Hippocampal formation (tissue), 2 donors: ENCODE measurements at places on chromosomes 4 and X.

- peak; percentile 19 for DNase-seq
These were observed 143.5 kb upstream of the GALNT7 start for GRCh38 chr4:173025131-173025530.

DNA sequence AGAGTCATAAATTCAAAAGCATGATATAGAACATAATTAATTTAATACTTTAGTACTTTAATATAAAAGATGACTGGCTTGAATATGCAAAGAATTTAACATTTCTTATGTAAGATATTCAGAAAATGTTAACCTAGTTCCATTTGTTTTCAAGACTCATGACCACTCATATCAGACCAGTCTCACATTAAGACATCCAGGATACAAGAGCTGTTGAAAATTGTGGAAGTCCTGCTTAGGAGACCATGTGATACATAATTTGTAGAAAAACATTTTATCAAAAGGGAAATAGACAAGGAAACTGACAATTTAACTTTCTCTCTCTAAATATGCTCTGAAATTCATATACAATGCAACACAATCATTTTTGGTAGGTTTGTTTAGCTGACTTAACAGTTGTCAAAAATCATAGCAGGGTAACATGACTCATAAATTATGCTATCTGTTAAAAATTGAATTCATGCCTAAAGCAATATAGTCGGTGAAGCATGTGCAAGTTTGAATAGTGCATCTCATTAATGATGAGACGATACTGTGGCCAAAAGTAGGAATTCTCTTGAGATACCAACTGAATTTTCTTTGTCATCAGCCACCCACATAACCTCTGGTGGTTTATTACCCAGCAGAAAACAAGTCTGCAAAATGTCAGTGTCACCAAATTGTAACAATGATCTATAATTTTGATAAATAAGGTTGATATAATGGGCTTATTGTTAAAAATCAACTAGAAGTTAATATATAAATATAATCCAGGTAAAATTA, 211.4 kb downstream of the GASK1B start:
- no peak for DNase-seq

DNA sequence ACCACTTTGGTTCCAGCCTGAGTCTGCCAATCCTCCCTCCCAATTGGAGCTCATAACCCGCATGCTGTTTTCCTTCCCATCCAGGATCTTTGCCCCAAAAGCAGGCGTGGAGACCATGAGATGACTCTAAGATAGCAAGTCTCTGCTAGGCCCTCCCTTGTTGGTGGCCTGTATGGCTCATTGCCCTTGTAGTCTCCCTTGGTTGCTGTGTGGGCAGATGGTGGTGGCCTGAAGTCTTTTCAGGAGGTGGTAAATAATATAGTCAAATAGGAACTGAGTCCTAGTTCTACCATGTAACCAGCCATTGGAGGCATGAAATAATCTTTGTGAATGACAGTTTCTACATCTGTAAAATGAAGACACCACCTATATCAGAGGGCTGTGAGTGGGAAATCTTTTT, 1.2 kb downstream of the ATP6AP1 start:
- no peak for DNase-seq

DNA sequence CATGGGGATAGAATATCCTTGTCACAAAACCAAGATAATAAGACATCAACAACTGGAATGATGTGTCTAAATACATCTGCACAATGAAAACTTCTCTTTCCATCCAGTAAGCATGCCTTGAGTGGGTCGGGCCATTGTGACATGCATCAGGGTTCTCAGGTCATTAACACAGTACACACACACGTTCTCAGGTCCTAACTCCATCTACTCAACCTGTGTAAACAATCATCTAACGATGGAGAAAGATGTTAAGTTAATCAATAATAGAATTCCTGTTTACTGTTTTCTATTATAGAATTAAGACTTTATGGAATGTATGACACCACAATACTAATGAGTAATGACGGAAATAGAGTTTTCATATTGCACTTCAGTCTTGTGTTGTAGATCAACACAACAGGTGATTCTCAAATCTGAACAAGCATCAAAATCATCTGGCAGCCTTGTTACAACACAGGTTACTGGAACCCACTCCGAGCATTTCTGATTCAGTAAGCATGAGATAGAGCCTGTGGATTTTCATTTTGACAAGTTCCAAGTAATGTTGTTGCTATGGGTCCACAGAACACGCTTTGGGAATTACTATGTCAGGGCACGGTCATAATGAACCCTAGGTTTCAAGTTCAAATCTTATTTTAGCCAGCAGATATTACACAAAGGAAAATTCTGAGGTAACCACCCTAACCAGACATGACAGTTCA, 315.8 kb upstream of the TEX13C start:
- DNase-seq: no peak

- DNase-seq: no peak
These were observed 25.7 kb downstream of the LAS1L start for GRCh38 chrX:65508851-65509250.

DNA sequence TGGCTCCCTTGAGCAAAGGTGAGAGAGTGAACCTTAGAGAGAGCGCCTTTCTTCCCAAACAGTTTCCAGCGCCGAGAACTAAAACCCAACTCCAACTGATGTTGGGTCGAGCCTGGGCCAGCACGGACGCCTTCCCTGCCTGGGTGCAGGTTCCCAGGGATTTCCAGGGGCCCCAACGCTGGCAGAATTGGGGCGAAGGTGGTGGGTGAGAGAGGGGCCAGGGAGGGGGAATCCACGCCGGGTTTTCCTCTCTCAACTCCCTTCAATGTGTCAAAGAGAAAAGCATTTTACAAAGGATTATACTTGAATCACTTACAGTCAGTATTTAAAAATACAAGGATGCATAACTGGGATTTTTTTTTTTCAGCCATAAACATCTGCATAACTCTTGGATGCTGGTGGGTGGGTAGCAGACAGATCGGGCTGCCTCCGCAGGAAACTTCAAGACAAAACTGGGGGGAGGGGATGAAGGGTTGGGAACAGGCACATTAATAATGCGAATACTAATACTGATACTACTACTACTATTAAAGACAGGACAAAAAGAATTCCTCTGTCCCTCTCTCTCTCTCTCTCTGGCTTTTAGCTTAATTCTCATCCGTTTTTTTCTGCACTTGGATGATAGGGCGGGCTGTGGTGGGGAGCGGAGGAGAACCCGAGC, 1.3 kb upstream of the ARX start:
- DNase-seq: no peak

- DNase-seq: no peak
These were observed 38.6 kb downstream of the MFAP3L start for GRCh38 chr4:169987327-169988228.

- no peak for DNase-seq
These were observed 396.4 kb downstream of the GRIA2 start for GRCh38 chr4:157616741-157617472.

DNA sequence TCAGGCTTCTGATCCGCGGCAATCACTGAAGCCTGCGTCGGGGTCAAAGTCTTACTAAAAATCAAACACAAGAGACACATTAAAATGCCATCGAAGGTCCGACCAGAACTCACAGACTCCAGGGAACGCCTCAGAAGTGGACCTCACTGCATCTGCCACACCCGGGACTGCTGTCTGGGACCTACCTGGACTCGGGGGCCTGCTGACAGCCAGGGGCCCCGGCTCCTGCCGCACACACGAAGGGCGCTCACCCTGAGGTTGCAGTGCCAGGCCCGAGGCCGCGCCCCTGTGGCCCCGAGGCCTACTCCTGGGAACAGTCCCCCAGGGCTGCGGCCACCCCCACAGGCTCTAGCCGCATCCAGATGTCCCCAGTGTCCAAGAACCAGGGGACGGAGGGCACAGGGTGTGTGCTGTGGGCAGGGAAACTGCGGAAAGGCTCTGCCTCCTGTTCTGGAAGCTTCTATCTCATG, 7.4 kb downstream of the CTBP1 start:
- no peak for DNase-seq

- DNase-seq: no peak
These were observed 74.7 kb upstream of the C4orf50 start for GRCh38 chr4:6092971-6093370.

DNA sequence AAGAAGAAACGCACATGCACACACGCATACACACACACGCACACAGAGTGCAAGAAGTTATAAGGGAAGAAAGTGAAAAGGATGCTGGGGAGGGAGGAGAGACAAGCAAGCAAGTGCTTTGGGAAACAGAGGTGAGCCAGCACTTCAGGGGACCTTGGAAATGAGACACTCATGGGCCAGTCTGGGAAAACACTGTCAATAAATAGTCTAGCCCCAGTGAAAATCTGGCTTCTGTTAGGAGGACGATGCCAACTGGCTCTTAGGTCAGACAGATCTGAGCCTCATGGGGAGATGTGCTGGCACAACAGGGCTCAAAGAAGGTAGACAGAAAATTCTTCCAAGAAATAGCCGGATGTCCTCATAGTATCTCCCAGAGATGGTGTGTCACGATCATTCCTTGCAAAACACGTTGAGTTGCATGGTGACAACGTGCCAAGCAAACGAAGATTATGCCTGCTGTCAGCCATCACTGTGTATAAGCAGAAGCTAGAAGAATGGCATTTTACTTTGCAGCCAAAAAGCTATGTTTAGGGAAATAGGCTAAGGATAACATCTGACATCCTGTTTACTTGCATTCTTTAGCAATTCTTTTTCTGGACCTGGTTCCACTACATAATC, 557 bp upstream of the ARHGEF6 start:
- DNase-seq: no peak

- no peak for DNase-seq
These were observed 1.0 kb downstream of the ZDHHC9 start for GRCh38 chrX:129842510-129843208.
